ENCODE measurements at places on chromosomes 7 and 10. TPM values are rescaled to one million over a fixed set of nuclear protein-coding genes. Genes with fewer than 3 reads are reported as not detected.

CXCL12 gene
- 4.7 TPM for polyA plus RNA-seq

DNA sequence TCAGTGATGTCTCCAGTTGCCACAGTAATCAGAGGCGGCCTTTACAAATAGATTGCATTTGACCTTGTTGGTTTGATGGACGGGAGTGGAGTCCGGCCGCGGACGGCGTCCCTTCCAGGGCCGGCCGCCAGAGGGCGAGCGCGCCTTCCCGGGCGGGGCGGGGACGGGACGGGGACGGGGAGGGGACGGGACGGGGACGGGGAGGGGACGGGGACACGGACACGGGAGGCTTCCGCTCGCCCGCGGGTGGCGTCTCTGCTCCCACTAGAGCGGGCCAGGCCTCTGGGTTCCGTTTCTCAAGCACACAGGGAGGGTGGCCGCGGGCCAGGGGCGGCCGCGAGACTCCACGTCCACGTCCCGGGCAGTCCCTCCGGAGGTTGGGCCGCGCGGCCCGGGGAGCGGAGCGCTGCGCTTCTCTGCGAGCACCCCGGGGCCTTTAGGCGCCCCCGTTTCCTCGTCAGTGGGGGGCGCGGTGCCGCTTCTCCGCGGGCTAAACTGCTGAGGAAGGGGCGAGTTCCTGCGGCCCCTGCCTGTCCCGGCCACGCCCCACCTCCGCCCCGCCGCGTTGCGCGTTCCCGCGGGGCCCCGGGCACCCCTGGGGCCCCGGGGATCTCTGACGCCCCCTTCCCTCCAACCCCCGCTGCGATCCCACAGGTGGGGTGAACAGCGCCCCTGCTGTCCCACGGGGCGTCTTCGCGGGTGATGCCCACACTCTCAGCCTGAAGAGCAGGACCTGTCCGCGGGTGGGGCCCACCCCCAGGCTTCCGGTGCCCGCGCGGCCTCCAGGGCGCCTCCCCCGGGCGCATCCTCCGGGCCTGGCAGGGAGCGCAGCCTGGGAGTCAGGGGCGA, 84.2 kb upstream of the MKI67 start:
- no peak overlapping the region for H3K27ac ChIP-seq
- DNase-seq, result peak; percentile 87
- no peaks in the 10 kb centered on the region for H3K36me3 ChIP-seq
- peak overlapping the region; percentile 48 for H3K4me3 ChIP-seq
- peaks cover 14% of the 10 kb centered on the region for H3K4me1 ChIP-seq
- no peaks in the 10 kb centered on the region for H3K27me3 ChIP-seq

GRCh38 chr10:102801496-102801895, 35.7 kb downstream of the CYP17A1 start:
- H3K4me1 ChIP-seq, result peaks cover 3% of the 10 kb centered on the region
- peak overlapping the region; percentile 3 for H3K27ac ChIP-seq
- no peaks in the 10 kb centered on the region for H3K27me3 ChIP-seq
- H3K36me3 ChIP-seq, result peaks cover 14% of the 10 kb centered on the region
- H3K4me3 ChIP-seq, result no peak overlapping the region
- no peak for DNase-seq

- peaks cover 63% of the 10 kb centered on the region for H3K27me3 ChIP-seq
- no peaks in the 10 kb centered on the region for H3K36me3 ChIP-seq
- DNase-seq, result peak; percentile 97
- peak overlapping the region; percentile 80 for H3K4me3 ChIP-seq
These were observed 695 bp downstream of the PRKAG2 start for GRCh38 chr7:151875942-151876898.

DNA sequence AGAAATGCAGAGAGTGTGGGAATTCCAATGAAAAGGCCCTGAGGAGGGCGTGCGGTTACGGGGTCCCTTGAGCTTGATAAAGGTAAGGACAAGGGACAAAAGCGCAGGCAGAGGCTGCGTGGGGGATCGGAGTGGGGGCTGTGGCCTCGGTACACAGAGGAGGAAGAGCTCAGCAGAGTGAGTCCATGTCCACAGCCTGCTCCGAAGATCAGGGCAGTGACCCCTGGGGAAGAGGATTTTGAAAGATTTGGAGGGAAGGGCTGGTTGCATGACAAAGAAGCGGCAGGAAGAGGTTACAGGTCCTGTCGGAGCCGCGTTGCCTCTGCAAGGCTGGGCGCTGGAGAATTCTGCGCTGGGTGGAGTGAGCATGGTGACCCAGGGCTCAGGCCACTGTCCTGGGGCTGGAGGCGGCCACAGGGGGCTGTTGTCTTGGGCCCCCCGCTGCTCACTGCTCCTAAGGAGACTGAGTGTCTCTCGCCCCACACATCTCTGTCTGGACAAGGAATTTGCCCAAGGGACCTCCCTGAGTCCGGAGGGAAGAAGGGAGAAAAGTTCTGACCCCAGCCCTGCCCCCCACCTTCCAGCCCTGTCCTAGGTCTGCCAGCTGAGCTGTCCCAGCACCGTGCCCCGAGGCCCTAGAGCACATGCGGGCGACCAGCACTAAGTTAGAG, 69.8 kb upstream of the INSIG1 start:
- no peaks in the 10 kb centered on the region for H3K27me3 ChIP-seq
- peak; percentile 64 for DNase-seq
- peaks cover 25% of the 10 kb centered on the region for H3K4me1 ChIP-seq
- H3K36me3 ChIP-seq, result no peaks in the 10 kb centered on the region

GRCh38 chr10:78602201-78602932, 466.4 kb upstream of the ZMIZ1 start:
- no peaks in the 10 kb centered on the region for H3K36me3 ChIP-seq
- peaks cover 13% of the 10 kb centered on the region for H3K4me1 ChIP-seq
- no peaks in the 10 kb centered on the region for H3K27me3 ChIP-seq
- no peak overlapping the region for H3K27ac ChIP-seq
- DNase-seq, result no peak

GRCh38 chr7:132580277-132580676, 4.0 kb upstream of the PLXNA4 start:
- H3K27me3 ChIP-seq, result peaks cover 14% of the 10 kb centered on the region
- no peak overlapping the region for H3K27ac ChIP-seq

DNA sequence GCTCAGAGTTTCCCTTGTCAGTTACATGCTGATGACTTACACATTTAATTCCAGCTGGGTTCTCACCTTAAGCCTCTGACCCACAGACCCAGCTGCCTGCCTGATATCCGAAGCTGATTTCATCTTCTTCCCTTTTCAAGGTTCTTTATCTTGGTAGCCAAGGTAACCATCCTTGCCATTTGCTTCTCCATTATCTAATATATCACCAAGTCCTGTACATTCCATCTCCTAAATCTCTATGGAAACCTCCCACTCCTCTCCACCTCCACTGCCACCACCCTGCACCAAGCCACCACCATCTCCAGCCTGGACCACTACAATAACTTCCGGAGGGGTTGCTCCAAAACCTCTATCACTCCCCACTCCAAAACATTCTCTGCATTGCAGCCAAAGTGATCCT, 19.9 kb downstream of the SCRN1 start:
- no peak overlapping the region for H3K4me3 ChIP-seq
- peaks cover 4% of the 10 kb centered on the region for H3K4me1 ChIP-seq
- peaks cover 34% of the 10 kb centered on the region for H3K36me3 ChIP-seq

GRCh38 chr10:69242040-69242851, 22.1 kb downstream of the HKDC1 start:
- H3K27ac ChIP-seq, result no peak overlapping the region
- DNase-seq, result no peak
- H3K4me1 ChIP-seq, result no peaks in the 10 kb centered on the region
- no peaks in the 10 kb centered on the region for H3K27me3 ChIP-seq

- peak within 1 kb of the TSS; percentile 96 for H3K4me3 ChIP-seq
- H3K27me3 ChIP-seq, result no peaks in the 10 kb centered on the region
- peaks cover 12% of the 10 kb centered on the region for H3K4me1 ChIP-seq
- peak; percentile 94 for DNase-seq
- no peaks in the 10 kb centered on the region for H3K36me3 ChIP-seq
These were observed at the start of gene PIP4K2A for GRCh38 chr10:22714479-22715289. Gene PIP4K2A, minus strand, starts transcription at chr10:22714578. Its CDS starts 252 bp downstream, at chr10:22714326.

DNA sequence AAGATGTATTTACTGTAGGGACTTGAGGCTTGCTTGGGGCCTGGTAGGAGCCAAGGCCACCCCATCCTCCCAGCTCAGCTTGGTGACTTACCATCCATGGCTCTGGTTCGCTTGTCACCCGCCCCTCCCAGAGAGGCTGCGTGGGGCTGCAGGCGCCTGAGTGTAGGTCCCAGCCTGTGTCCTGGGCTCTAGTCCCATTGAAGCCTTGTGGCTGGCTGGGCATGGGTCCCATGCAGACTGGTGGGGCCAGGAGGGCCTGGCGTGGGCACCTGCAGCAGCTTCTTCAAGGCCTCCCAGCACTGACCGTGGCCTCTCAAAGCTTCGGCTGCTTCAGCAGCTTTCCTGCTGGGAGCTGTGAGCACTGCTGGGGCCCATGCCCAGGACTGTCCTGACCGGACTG, 118.1 kb downstream of the INPP5A start:
- DNase-seq, result no peak
- H3K36me3 ChIP-seq, result peaks cover 2% of the 10 kb centered on the region
- no peak overlapping the region for H3K27ac ChIP-seq
- no peaks in the 10 kb centered on the region for H3K27me3 ChIP-seq
